Activated CD4-positive, alpha-beta T cell treated with anti-CD3 and anti-CD28 coated beads, Interleukin-2, amount 10 ng/mL, durations not matched to agents 24 days and 14 days (primary cell): ENCODE measurements at places on chromosomes 16 and 17.
A peak's percentile ranks its signal among the peaks of the same experiment; 100 is the strongest.

DNA sequence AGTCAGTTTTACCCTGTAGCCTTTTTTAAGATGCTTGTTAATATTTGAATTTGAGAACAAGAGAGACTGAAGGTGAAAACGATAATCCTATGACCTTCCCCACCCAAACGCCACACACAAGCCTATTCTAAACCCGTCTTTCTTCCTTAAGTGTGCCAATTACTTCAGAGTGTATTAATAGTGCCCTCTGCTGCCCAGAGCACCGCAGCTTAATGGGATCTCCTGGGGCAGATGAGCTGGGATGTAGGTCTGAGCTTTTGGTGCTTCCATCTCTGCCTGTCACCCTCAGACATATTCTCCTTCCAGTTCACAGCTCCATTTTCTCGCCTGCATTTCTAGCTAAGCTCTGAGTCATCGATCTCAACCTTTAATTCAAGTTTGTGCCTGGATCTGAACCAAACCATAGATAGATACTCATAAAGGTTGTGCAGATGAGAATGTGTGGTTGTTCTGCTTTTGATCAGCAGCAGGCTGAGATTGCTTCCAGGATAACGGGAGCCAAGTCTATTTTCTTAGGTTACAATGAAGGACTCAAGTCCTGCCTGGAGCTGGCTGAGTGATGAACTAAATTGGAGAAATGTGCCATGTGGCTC lies 46.4 kb upstream of the CDH13 start:
- no peak overlapping the region for H3K27ac ChIP-seq
- no peak overlapping the region for H3K4me3 ChIP-seq
- H3K27me3 ChIP-seq = peaks cover 2% of the 10 kb centered on the region
- no peaks in the 10 kb centered on the region for H3K36me3 ChIP-seq
- no peak for DNase-seq

GRCh38 chr16:12742741-12743140 lies 60.9 kb downstream of the CPPED1 start:
- no peak overlapping the region for H3K4me3 ChIP-seq
- no peak for DNase-seq
- no peaks in the 10 kb centered on the region for H3K4me1 ChIP-seq
- no peaks in the 10 kb centered on the region for H3K27me3 ChIP-seq

GRCh38 chr17:58268774-58269556 lies 11.8 kb downstream of the MPO start:
- DNase-seq = peak; percentile 52
- H3K4me1 ChIP-seq = no peaks in the 10 kb centered on the region
- peaks cover 17% of the 10 kb centered on the region for H3K27me3 ChIP-seq
- H3K27ac ChIP-seq = no peak overlapping the region

GRCh38 chr16:5422643-5423496 lies 325.3 kb upstream of the EEF2KMT start:
- no peak for DNase-seq
- H3K27ac ChIP-seq = no peak overlapping the region
- no peaks in the 10 kb centered on the region for H3K4me1 ChIP-seq
- no peaks in the 10 kb centered on the region for H3K27me3 ChIP-seq

GRCh38 chr16:678858-679813 lies 1.1 kb upstream of the STUB1 start:
- H3K27me3 ChIP-seq = peaks cover 5% of the 10 kb centered on the region
- H3K4me3 ChIP-seq = peak overlapping the region; percentile 83
- peaks cover 22% of the 10 kb centered on the region for H3K36me3 ChIP-seq
- H3K4me1 ChIP-seq = peaks cover 16% of the 10 kb centered on the region

DNA sequence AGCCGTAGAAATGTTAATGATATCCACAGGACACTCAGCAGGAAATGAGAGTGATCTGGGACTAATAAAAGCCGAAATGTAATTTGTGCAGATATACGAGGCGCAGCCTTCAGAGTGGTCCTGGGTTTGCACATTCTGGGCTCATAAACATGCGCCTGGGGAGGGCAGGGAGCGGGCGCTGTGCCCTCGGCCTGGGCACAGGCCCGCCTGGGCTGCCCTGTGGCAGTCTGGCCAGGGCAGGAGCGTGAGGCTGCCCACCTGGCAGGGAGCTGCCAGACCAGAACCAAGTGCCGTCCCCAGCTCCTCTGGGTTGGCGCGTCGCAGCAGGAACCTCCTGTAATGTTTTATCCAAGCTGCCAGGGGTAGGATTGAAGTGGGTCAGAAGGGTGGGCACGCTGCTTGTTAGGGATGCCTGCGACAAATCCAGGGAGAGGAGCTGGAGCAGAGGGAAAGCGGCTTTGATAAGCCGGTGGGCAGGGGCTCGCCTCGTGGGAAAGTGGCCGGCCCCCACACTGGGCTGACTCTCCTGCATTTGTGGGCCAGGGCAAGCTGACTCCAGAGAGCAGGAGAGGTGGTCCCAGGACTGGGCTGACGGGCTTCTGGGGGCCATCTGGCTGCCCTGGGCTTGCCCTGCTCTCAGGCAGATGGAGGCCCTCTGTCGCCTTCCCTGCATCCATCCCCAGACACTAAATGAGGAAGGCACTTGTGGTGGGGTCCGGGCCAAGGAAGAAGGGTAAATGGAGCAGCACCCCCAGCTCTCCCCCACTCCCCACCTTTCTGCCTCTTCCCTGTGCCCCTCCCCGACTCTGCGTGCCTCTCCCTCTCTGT lies 45.9 kb downstream of the SREBF1 start:
- H3K27ac ChIP-seq = no peak overlapping the region
- H3K4me3 ChIP-seq = no peak overlapping the region
- DNase-seq = no peak
- H3K36me3 ChIP-seq = peaks cover 8% of the 10 kb centered on the region
- no peaks in the 10 kb centered on the region for H3K27me3 ChIP-seq
- H3K4me1 ChIP-seq = peaks cover 17% of the 10 kb centered on the region

DNA sequence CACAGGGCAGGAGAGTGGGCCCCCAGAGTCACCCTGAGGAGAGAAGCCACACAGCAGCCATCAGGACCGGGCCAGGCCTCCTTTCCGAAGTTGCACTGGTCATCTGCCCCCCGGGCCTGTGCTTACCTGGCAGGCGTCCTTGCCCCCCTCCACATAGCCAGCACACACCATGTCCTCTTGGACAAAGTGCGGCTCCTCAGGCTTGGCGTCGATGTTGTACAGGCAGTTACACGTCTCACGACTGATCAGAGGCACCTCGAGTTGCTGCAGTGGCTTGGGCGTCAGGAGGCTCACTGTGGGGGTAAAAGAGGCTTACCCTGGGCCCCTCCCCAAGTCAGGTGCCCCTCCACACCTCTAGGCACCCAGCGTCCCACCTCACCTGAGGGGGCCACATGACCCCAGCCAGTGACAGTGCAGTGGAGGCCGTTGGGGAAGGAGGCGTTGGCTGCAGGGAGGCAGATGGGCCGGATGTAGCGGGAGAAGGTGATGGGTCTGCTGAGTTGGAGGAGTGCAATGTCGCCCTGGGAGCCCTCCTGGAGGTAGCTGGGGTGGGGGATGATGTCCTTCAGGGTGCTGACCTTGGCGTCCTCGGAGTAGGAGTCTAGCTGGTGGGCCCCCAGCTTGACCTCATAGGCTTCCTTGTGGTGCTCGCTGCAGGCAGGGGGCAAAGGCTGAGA lies 3.1 kb downstream of the PRSS8 start:
- H3K4me3 ChIP-seq = no peak overlapping the region
- no peak overlapping the region for H3K27ac ChIP-seq
- no peaks in the 10 kb centered on the region for H3K27me3 ChIP-seq

DNA sequence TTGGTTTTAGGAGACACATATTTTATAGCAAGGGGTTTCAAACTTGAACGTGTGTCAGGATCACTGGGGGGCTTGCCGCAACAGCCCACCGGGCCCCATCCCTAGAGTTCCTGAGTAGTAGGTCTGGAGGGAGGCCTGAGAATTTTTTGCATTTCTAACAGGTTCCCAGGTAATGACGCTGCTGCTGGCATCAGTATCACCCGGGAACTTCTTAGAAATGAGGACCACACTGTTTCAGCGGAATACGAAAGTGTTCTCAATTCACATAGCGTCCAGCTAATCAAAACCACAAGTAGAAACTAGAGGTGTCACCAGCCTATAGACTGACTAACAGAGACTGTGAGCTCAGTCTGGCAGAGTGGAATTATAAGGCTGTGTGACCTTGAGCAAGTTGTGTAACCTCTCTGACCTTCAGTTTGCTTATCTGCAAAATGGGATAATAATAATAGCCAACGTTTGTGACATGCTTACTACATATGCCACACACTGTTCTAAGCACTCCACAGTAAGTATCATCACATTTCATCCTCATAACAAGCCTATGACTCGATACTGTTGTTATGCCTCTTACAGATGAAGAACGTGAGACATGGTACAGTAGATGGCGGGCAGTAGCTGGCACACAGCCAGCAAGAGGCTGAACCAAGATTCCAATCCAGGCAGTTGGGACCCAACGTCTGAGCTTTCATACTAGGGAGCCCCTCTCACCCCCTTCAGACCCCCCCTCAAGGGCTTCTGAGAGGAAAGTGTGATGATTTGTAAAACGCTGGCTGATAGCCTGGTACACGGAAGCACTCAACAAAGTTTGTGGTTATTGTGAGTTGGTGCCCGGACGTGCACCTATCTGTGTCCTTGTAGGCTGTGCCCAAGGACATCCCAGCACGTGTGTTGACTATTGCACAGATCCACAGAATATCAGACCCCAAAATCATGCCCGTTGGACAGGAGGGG lies 4.6 kb upstream of the ICAM2 start:
- H3K4me3 ChIP-seq = peak overlapping the region; percentile 73
- H3K36me3 ChIP-seq = peaks cover 4% of the 10 kb centered on the region
- peaks cover 63% of the 10 kb centered on the region for H3K4me1 ChIP-seq
- H3K27me3 ChIP-seq = no peaks in the 10 kb centered on the region

- peaks cover 22% of the 10 kb centered on the region for H3K36me3 ChIP-seq
- DNase-seq = no peak
- no peaks in the 10 kb centered on the region for H3K27me3 ChIP-seq
- no peak overlapping the region for H3K4me3 ChIP-seq
Observed at GRCh38 chr17:28828294-28829040, 14.1 kb downstream of the FAM222B start.

DNA sequence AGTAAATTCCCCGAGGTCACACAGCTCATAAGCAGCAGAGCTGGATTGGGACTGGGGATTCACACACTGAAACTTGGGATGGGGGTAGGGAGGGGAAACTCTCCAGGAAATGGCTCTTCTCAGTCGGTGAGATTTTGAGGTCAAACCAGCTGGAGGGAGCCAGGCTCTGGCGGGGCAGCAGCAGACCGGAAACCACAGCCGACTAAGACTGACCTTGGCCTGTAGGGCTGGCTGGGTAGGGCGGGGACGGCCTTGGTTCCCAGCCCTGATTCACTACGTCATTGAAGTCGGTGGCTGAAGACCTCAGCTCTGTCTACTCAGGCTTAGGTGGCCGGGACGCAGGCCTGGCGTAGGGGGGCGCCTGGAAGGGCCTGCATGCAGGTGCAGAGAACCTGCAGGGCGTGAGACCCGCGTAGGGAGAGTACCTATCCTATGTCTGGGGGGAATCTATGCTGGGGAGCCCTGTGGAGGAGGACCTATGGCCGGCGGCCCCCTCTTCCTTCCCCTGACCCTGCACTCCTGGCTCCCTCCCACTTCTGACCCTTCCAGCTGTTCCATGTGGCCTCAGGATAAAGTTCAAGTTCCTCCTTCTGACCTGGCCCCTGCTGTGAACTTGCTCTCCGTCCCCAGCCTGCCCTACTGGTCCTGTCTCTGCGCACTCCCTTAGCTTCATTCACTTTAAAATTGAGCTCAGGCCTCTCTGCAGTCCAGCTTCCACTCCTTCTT lies 11.9 kb upstream of the SLC4A1 start:
- peak; percentile 64 for DNase-seq
- peaks cover 12% of the 10 kb centered on the region for H3K27me3 ChIP-seq
- H3K4me1 ChIP-seq = peaks cover 9% of the 10 kb centered on the region
- no peak overlapping the region for H3K27ac ChIP-seq

GRCh38 chr17:55160501-55160900 lies 104.3 kb upstream of the HLF start:
- H3K4me3 ChIP-seq = no peak overlapping the region
- no peak overlapping the region for H3K27ac ChIP-seq
- H3K36me3 ChIP-seq = no peaks in the 10 kb centered on the region
- no peaks in the 10 kb centered on the region for H3K27me3 ChIP-seq

GRCh38 chr16:19346335-19346922 lies 60.9 kb downstream of the CLEC19A start:
- H3K27me3 ChIP-seq = peaks cover 18% of the 10 kb centered on the region
- no peaks in the 10 kb centered on the region for H3K36me3 ChIP-seq
- H3K4me1 ChIP-seq = no peaks in the 10 kb centered on the region
- no peak overlapping the region for H3K4me3 ChIP-seq
- no peak for DNase-seq
- no peak overlapping the region for H3K27ac ChIP-seq

GRCh38 chr16:19687279-19687678 lies 30.7 kb downstream of the KNOP1 start:
- H3K4me1 ChIP-seq = peaks cover 18% of the 10 kb centered on the region
- DNase-seq = no peak
- H3K27ac ChIP-seq = no peak overlapping the region
- no peaks in the 10 kb centered on the region for H3K27me3 ChIP-seq
- no peak overlapping the region for H3K4me3 ChIP-seq

DNA sequence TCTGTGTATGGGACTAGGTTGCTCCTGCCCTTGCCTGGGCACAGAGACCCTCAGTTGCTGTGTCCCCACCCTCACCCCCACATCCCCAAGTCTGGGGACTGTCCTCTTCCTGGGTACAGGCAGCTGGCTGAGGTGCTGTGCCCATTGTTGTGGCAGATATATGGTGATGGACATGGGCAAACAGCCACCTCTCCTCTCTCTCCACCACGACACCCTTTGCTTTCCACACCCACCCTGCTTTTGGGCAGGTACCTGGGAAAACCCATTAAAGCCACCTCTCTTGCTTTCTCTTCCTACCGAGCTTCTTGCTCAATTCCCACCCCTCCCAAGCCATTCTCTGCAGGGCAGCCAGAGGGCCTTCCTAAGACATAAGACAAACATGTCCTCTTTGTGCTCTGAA lies 21.7 kb downstream of the TRPV2 start:
- H3K4me1 ChIP-seq = peaks cover 34% of the 10 kb centered on the region
- DNase-seq = no peak
- no peak overlapping the region for H3K4me3 ChIP-seq

GRCh38 chr17:50863221-50863843 lies 2.8 kb downstream of the TOB1 start:
- peak; percentile 80 for DNase-seq
- H3K4me1 ChIP-seq = peaks cover 35% of the 10 kb centered on the region
- H3K27me3 ChIP-seq = peaks cover 2% of the 10 kb centered on the region
- H3K36me3 ChIP-seq = peaks cover 22% of the 10 kb centered on the region

- peak overlapping the region; percentile 6 for H3K27ac ChIP-seq
- no peaks in the 10 kb centered on the region for H3K36me3 ChIP-seq
- peak overlapping the region; percentile 56 for H3K4me3 ChIP-seq
- peaks cover 44% of the 10 kb centered on the region for H3K4me1 ChIP-seq
- H3K27me3 ChIP-seq = peaks cover 22% of the 10 kb centered on the region
- peak; percentile 95 for DNase-seq
Observed at GRCh38 chr17:34361478-34362061, 1.5 kb downstream of the CCL1 start.

- H3K27ac ChIP-seq = no peak overlapping the region
- peaks cover 2% of the 10 kb centered on the region for H3K4me1 ChIP-seq
- no peak overlapping the region for H3K4me3 ChIP-seq
Observed at GRCh38 chr16:4561596-4561995, 5.5 kb downstream of the C16orf96 start.

- H3K4me1 ChIP-seq = no peaks in the 10 kb centered on the region
- no peak overlapping the region for H3K4me3 ChIP-seq
- no peak for DNase-seq
- H3K27me3 ChIP-seq = no peaks in the 10 kb centered on the region
- no peak overlapping the region for H3K27ac ChIP-seq
Observed at GRCh38 chr17:74252211-74252610, 21.8 kb upstream of the DNAI2 start.

GRCh38 chr16:77946823-77947222 lies 75.5 kb upstream of the CLEC3A start:
- no peak overlapping the region for H3K27ac ChIP-seq
- no peaks in the 10 kb centered on the region for H3K27me3 ChIP-seq
- no peaks in the 10 kb centered on the region for H3K4me1 ChIP-seq
- DNase-seq = no peak
- H3K4me3 ChIP-seq = no peak overlapping the region
- H3K36me3 ChIP-seq = no peaks in the 10 kb centered on the region
